ENCODE measurements at places on chromosomes 7 and 10.

- DNase-seq, result no peak
These were observed 642.6 kb downstream of the KCNMA1 start for GRCh38 chr10:76995023-76995422.

GRCh38 chr10:123380491-123381085 lies 226.4 kb downstream of the BUB3 start:
- no peak for DNase-seq

DNA sequence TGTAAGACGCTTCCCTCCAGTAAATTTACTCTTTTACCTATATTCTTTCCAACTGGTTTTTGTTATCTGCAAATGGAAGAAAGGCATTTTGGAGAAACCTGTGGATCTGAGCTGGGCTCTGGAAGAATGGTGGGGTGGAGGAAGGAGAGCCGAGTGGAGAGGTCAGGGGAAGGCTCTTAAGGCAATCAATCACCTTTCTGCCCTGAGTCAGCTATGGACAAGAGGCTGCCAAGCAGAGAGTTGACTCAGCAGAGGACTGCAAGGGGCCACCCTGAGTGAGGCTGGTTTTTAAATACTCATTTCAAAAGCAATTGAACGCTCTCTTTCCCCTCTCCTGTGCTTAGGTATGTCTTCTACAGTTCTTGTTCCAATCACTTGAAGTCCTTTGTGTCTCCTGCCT lies 81.8 kb downstream of the SPAG6 start:
- no peak for DNase-seq

DNA sequence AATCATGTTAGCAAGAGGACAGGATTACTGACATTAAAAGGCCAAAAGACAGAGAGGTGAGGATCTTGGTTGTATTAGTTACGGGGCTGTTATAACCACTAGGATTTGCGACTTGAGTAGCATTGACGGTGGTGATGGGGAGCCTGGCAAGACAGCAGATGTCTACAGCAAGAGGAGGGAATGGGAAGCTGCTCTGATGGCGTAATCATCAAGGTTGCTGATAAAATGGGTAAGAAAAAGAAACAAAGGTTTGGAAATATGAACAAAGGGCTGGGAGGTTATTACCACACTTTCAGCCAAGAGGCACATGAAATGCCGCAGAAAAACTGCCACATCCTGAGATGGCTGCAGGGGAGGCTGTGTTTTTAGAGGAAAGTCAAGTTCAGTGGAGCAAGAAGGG lies 33.9 kb downstream of the TMEM229A start:
- DNase-seq, result no peak

DNA sequence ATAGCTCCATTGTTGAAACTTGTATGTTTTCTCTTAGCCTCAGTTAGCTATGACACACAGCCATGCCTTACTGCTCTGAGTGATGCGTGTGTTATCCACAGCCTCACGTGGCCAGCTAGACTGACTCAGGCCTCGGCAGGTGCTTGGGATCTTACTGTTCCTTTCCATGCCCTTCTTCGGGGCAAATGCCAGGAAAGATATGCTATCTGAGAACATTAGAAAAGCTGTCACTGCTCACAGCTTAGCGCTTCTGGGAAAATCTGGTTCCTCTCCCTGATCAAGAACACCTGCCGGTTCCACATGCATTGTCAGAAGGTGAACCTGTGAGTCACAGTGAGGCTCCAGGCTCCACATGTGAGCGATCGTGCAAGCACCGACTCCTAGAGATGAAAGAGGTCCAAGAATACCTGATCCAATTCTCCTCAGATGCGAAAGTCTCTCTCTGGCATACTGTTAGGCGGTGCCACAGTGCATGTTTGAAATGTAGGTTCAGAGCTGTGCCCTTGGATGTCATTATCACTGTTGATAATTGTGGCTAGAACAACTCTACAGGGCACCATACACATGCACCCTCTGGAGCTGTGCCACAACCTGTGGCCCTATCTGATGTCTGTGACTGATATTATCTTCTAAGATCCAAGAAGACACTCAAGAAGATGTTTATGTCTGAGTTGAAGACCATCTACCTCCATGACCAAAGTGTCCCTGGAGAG lies 247.8 kb upstream of the IGFBP3 start:
- no peak for DNase-seq

- no peak for DNase-seq
These were observed 52.9 kb upstream of the FGL2 start for GRCh38 chr7:77252506-77252905.

GRCh38 chr7:80182630-80183276 lies 48.1 kb downstream of the GNAI1 start:
- no peak for DNase-seq
